ENCODE measurements at places on chromosomes 1 and 21.

DNA sequence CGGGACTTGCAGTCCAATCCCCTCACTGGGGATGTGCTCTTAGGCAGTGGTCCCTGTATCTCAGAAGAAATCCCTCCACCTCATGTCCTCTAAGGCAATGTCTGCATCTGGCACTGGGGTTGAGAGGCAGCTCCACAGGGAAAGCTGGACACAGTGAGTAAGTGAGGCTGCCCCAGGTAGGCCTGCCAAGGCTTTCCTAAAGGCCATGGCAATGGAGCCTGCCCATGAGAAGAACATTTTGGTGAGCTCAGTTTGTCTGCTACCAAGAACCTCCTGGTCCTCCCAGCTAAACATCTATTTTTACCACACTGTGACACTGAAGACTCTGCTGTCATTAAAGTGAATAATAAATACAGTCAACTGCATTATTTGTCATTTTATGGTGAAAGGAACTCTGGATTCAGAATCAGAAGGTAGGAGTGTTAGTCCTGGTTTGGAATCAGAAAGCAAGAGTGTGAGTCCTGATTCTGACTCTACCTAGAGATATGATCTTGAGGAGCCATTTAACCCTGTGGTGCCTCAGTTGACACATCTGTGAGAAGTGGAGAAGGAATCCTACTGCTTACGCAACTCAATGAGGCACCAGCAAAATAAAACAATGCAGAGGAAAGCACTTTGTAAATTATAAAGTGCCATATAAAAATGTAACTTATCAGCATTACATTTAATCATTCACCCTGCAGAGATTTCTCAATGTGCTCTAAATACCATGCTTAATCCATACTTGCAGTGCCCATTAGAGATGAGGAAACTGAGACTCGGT, 41.0 kb downstream of the TBX15 start:
- no peak for DNase-seq

- no peak for DNase-seq
Measured at GRCh38 chr21:34952701-34953100, 96.4 kb downstream of the RUNX1 start.

DNA sequence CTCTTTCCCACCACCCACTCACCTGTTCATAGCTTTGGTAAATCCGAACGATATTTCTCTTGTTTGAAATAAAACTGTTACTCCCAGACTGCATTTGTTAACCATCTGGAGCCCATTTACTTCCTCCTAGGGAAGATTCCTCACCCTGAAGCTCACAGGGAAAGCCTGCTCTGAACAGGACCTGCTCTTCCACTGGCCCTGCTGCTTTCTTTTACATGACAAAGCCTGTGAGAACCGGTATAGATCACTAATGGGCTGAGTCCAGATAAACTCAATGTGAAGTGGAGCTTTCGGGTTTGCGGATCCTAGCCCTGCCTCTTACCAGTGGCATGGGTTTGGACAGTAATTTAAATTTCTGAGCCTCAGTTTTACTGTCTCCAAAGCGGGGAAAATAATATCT, 45.2 kb downstream of the FAM163A start:
- DNase-seq, result no peak

GRCh38 chr1:53587252-53587988, 128.2 kb downstream of the DMRTB1 start:
- DNase-seq, result no peak

DNA sequence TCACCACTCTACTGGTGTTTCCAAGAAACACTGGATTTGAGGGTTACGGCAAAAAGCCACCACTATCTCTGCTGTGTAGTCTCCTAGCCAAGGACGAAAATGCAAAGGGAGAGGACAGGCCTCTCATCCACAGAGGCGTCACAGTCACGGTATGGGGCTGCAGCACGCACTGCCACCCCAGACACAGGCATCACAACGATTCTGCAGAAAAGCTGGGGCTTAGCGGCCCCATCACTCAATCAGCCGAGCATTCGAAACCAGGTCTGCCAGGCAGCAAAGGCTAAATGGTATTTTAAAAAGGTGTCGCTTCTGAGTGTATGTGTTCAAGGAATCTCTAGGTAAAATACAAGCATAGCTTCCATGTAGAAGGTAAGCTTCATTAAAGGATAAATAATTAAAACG, 1.4 kb downstream of the RIPK4 start:
- no peak for DNase-seq

DNA sequence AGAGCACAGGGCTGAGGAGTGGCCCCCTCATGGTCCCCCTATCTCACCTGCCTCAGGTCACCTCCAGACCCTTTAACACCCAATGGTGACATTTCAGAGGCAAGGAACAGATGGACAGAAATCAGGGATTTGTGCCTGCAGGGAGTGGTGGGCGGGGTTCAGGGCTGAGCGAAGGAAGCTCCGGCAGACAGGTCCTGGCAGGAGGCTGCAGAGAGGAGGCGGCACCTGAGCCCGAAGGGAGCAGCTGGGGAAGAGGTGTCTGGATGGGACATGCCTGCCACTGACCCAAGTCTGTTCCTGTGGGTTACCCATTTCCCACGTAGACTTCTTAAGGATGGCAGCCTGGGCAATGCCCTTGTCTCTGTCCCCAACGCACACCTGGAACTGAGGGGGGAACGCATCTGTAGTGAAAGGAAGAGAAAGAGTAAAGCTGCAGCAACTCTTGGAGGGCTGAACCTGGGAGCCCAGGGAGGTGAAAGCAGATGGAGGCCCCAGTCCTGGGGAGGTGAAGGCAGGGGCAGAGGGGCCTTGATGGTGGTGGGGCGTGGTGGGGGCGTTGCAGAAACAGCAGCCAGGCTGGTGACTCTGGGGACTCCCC, 61.6 kb upstream of the ADARB1 start:
- no peak for DNase-seq

DNA sequence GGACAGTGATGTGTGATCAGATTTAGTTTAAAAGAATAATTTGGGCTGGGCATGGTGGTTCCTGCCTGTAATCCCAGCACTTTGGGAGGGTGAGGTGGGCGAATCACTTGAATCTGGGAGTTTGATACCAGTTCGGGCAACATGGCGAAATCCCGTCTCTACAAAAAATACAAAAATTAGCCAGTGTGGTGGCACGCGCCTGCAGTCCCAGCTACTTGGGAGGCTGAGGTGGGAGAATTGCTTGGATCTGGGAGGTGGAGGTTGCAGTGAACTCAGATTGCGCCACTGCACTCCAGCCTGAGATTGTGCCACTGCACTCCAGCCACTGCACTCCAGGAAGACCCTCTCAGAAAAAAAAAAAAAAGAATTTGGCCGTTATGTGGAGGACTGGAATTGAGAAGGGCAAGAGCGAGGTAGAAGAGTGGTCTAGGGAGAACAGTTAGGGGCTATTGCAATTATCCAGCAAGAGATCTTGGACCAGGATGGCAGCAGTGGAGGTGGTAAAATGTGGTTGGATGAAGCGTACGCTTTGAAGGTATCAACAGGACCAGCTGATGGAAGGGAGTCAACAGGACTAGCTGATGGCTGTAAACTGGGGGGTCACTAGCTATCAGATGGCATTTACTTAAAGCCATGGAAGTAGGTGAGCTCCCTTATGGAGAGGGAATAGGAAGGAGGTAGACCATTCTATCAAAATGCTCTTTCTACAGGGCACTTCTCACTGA, 9.6 kb downstream of the BTBD19 start:
- no peak for DNase-seq

DNA sequence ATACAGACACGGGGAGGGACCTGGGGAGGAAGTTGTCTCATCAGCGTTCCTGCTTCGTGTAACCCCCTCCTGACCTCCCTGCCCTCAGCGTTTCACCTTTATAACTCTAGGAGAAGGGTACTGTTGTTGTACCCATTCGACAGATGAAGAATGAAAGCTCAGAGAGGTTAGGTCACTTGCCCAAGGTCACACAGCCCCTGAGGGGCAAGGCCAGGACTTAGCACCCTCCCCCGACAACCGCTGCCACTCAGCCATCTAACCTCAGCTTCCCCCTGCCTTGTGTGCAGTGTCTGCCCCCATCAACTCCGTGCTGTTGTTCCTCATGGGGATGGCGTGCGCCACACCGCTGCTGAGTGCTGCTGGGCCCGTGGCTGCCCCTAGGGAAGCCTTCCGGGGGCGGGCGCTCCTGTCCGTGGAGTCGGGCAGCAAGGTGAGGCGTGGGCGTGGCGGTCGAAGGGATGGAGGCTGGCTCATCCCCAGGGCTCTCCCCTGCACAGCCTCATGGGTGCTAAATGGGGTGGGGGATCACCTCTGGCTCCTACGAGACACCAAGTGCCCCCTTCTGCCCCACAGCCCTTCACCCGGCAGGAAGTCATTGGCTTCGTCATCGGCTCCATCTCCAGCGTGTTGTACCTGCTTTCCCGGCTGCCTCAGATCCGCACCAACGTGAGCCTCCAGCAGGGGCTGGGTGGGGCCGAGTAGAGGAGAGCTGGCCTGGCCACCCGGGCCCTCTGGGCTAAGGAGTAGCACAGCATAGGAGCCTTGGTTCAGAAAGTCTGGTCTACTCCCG, 14.0 kb downstream of the SLC66A1 start:
- no peak for DNase-seq

GRCh38 chr1:55070293-55071164, 31.2 kb downstream of the PCSK9 start:
- no peak for DNase-seq

DNA sequence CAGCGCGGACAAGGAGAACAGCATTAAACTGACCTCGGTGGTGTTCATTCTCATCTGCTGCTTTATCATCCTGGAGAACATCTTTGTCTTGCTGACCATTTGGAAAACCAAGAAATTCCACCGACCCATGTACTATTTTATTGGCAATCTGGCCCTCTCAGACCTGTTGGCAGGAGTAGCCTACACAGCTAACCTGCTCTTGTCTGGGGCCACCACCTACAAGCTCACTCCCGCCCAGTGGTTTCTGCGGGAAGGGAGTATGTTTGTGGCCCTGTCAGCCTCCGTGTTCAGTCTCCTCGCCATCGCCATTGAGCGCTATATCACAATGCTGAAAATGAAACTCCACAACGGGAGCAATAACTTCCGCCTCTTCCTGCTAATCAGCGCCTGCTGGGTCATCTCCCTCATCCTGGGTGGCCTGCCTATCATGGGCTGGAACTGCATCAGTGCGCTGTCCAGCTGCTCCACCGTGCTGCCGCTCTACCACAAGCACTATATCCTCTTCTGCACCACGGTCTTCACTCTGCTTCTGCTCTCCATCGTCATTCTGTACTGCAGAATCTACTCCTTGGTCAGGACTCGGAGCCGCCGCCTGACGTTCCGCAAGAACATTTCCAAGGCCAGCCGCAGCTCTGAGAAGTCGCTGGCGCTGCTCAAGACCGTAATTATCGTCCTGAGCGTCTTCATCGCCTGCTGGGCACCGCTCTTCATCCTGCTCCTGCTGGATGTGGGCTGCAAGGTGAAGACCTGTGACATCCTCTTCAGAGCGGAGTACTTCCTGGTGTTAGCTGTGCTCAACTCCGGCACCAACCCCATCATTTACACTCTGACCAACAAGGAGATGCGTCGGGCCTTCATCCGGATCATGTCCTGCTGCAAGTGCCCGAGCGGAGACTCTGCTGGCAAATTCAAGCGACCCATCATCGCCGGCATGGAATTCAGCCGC, 2.5 kb downstream of the S1PR1 start:
- no peak for DNase-seq

DNA sequence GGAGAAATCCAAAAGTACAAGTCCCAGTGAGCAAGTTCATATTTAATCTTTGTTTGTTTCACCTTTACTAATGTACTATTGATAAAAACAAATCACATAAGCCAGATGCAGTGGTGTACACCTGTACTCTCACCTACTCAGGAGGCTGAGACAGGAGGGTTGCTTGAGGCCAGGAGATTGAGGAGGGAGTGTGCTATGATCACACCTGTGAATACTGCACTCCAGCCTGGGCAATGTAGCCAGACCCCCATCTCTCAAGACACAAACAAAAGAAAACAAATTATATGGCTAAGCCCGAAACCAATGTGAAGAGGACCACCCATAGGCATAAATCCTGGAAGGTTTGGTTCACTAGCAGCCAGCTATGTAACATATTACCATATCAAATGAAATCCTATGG, 9.6 kb upstream of the USP24 start:
- no peak for DNase-seq

DNA sequence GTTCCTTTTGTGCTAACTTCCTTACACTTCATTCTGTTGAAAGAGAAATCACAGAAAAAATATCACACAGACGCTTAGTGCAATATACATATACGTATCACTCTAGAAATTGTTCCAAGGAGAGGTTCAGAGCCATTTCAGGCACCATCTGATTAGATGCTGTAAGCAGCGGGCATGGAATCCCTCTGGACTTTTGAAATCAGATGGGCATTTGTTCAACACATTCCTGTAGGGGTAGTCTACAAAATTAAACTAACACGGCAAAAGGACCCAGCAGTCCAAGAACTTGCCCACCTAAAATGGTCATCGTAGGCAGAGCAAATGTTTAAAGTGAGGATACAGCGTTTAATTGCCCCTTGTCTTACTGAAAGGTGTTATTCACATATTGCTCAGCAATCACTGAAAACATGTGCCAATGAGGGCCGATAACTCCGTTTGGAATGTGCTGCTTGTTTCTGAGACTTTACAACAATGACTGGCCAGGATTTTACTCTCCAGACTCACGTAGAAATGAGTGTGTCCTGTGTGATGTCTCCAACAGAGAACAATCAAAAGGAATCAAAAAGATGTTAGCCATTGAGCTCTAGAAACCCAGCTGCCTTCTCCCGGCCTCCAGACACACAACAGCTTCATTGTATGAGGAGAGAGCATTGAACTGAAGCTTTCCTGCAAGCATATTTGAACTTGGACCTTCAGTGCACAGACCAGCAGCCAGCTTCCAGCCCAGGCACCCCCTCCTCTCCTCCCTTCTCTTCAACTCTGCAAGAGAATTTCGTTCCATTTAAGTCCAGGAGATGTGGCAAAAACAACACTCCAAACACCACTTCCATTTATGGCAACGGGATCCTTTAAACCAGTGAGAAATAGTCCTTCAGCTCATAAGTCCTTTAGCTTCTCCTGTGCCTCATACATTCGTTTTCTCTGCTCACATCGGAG, 32.1 kb upstream of the ADORA3 start:
- no peak for DNase-seq

DNA sequence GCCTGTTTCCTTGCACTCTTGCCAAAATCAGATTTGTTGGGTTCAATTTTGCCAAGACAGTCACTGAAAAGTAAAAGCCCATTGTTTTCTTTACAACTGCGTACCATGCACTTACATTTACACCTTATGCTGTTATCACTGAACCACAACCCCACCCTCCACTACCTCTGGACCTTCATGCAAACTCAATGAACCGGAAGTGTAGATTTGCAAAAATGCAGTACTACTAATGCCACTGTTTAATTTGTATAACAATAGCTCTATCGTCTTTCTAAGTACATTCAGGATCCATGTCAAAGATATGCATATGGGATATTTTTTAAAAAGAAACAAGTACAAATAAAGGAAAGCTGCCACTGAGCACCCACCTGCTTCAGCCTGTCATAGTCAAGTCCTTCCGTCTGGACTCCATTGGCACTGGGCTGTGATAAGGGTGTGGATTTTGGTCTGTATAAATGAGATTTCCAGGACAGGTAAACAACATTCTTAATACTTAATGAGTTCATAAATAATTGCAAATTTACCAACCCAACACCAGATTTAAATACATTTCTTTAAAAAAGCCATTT, 72.9 kb upstream of the LBR start:
- no peak for DNase-seq

GRCh38 chr1:168287237-168287664, 6.6 kb downstream of the TBX19 start:
- DNase-seq, result no peak
